Activated CD4-positive, alpha-beta T cell treated with anti-CD3 and anti-CD28 coated beads for 4 hours (primary cell): ENCODE measurements at places on chromosomes 3 and 15.
A peak's percentile ranks its signal among the peaks of the same experiment; 100 is the strongest.

GRCh38 chr3:142467768-142468167 lies 19.9 kb upstream of the XRN1 start:
- DNase-seq: no peak

DNA sequence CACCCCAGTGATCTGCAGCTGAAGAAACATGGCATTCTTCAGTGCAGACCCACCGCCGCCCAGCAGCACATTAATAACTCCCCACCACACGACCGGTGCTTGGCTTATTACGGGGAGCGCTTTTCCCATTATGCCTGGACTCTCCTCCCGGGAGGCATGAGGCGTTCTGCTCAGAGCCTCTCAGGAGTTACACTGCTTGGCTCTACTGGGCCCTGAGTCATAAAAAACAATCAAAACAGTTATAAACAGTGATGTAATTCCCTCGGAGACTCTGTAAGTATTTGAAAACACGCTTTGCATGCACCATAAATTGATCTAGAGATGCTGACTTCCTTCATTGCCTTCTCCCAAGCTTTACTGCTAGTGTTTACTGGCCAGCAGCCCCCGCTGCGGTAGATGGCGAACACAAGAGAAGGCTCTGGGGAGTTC lies 77.1 kb upstream of the SNRPA1 start:
- no peak for DNase-seq

- DNase-seq: no peak
Measured at GRCh38 chr3:69805491-69805890, 66.2 kb downstream of the MITF start.

DNA sequence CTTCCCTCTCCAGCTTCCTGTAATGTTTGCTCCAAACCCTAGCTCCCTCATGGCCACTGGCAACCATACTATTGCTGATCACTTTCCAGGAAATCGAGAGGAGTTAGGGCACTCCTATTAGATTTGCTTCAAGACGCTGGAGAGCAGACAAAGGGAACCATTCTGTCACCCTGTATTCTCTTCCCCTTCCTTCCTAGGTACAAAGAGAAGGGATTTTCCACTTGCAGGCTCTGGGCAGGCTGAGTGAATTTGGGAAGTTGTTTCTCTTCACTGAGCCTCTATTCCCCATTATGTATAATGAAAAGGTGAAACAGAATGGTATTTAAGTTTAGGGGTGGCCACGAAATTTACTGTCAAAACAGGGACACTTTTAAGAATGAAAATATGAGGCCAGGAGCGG lies 99.4 kb upstream of the LPP start:
- no peak for DNase-seq

DNA sequence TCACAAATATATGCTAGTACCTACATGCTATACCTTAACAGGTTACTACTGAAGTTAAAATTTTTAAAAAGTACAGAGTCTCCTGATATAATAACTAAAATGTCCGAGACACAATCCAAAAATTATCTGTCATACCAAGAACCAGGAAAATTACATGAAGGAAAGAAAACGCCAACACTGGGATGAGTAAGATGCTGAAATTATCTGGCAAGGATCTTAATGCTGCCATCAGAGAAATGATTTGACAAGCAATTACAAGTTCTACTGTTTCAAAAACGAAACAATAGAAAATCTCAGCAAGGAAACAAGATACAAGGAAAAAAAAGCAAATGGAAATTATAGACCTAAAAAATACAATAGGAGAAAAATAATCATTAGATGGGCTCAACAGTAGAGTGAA lies 92.5 kb downstream of the UBE3A start:
- DNase-seq: no peak

- DNase-seq: no peak
Measured at GRCh38 chr3:100002599-100003350, 111.5 kb downstream of the FILIP1L start.

DNA sequence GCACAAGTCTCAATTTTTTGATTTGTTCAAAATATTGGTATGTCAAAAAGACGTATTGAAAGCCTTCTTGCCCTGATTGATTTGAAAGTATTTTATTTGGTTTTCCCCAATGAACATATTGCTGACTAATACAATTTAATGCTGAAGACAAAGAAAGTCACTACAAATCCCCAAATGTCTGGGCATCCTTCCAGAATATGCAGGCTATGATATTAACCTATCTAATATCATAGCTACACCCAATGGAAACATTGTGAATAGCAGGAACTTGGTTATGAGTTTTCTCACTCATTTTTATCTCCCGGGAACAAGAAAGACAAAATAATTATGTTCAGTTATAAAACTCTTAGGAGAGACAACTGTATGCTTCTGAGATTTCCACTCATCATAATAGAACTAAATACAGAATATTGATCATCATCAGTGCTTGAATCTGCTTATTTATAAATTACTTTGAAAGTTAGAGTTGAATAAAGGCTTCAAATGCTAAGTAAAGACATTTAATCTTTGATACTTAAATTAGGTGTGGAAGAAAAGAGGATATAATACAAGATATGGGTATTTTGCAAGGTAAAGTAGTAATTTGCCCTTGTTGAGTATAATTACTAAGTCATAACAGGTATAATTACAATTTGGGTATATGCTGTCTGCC lies 483.9 kb downstream of the RBMS3 start:
- no peak for DNase-seq

GRCh38 chr3:55484801-55485791 lies 2.0 kb downstream of the WNT5A start:
- no peak for DNase-seq

DNA sequence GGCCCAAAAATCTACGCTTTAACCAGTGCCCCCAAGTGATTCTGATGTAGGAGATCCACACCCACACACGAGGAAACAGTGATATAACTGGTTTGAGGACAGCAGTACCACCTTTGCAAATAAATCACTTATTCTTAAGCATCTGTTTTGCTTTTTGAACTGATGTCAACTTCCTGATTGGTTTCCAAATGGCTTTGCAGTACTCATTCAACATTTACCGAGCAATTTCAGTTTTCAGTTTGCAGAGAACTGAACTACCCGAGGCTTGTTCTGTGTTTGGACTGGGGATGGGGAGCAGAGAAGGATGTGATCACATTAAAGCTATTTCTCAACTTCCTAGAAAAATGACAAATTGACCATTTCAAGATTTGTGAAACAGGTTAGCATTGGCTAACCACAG lies 1.1 kb upstream of the GYG1 start:
- no peak for DNase-seq

DNA sequence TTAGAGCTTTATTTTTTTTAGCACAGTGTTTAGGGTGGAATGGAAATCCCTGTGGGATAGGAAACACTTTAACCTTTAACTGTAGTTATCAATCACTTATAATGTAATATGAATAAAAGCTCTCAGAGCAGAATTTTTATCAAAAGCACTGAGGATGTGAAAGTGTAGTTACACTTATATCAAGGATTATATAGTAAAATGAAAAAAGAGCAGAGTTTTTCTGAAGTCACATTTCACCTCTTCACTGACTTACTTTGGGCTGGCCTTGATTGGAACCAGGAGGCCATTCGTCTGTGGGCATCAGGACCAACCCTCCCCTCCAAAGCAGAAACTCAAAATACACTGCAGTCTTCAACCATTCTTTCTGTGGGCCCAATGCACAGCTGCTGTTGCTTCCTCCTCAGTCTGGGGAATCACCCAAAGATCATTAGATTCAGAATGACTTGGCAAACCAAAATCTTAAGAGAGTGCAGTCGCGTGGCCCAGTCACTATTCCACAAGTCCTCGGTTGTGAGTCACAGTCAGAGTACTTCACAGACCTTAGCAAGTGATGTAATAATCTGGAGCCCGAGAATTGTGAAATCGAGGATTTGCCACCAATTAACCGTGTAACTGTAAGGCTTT lies 132.6 kb upstream of the COL8A1 start:
- no peak for DNase-seq

GRCh38 chr3:134430950-134431445 lies 54.8 kb downstream of the ANAPC13 start:
- DNase-seq: no peak

GRCh38 chr15:31325595-31326155 lies 960 bp upstream of the KLF13 start:
- peak; percentile 64 for DNase-seq

DNA sequence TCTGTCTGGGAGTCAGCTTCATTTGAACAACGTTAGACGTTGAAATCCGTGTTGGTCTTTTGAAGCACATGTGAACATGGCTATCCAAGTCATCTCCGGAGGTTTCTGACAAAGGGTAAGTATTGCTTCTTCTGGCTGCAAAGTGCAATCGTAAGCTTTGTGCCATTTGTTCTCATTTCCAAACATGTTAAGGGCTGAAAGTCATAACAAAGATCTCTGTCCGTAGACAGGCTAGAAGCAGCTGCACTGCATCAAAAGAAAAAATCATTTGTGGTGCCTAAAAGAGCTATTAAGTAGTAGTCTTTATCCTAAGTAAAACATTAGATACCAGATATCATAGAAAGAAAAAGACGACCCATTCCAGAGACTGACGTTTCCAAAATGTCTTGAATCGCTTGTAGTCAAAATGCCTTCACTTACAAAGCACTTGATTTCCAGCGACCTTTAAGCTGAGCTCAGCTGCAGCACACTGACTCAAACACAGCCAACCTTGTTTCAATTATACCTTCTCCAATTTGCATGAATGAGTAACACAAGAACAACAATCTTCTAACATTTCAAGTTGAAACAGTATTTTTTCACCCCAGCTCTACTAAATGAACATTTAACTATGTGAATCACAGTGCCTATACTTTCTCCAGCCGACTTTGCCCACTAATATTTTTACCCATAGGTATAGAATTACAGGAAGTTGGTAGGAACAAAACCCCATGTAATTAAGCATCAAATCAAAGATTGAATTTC lies 76.6 kb downstream of the NEDD4 start:
- DNase-seq: no peak

- DNase-seq: no peak
Measured at GRCh38 chr15:42042602-42043400, 22.0 kb upstream of the PLA2G4E start.

- no peak for DNase-seq
Measured at GRCh38 chr15:66071921-66072295, 181.6 kb downstream of the MEGF11 start.

GRCh38 chr15:73981761-73982221 lies 10.3 kb downstream of the STOML1 start:
- no peak for DNase-seq

GRCh38 chr3:112395181-112395895 lies 62.4 kb downstream of the CD200 start:
- DNase-seq: no peak

DNA sequence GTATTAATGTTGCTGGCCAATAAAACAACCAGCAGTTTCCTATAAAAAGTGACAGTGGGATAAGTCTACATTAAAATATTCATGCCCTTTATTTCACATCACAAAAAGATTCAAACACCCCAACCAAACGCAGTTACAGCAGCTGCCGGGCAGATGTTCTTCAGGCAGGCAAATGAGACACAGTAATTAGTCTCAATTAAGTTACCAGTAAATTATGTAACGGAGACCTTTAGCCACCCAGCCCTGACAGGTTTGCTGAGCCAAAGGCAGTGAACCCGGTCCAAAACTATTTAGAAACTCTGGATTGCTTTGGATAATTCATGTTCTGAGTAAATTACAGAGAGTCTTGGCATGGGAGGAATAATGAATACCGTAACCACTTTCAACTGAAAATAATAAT lies 289.2 kb upstream of the LYSMD4 start:
- DNase-seq: no peak

GRCh38 chr15:63968122-63968524 lies 78.2 kb downstream of the DAPK2 start:
- DNase-seq: no peak

DNA sequence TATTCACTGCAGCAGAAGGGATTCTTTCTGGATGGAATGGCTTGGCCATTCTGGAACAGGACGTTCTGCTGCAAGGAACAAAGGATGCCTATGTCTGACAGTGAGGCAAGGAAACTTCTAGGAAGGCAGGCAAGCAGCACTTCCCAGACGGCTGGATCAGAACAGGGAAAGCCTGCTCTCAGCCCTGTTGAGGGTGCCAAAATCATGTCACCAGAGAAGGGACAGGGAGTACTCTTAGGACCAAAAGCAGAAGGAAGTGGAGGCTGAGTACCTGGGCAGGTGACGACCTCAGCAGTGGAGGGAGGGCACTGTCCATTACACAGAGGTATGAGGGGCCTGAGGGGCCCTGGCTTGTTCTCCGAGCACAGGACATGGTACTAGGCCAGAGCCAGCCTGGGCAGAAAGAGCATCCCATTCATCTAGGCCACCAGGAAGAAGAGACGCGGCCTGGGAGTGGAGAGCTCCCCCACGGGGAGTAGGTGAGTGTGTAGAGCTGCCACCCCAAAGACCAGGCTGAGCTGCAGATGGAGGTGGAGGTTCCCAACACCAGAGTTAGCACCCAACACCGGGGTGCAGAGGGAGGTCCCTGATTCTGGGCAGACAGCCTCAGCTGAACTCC lies 9.6 kb downstream of the KLF15 start:
- DNase-seq: no peak

- no peak for DNase-seq
Measured at GRCh38 chr15:25780479-25781255, 82.5 kb downstream of the ATP10A start.
